ENCODE measurements at places on chromosomes 11 and 22.

GRCh38 chr11:125300791-125301218 is 136.3 kb downstream of the PKNOX2 start:
- DNase-seq, result no peak

- DNase-seq, result no peak
Observed at GRCh38 chr22:37665487-37665886, 7.0 kb downstream of the PDXP start.

- DNase-seq, result peak; percentile 59
Observed at GRCh38 chr11:60477035-60477445, 15.5 kb upstream of the MS4A12 start.

DNA sequence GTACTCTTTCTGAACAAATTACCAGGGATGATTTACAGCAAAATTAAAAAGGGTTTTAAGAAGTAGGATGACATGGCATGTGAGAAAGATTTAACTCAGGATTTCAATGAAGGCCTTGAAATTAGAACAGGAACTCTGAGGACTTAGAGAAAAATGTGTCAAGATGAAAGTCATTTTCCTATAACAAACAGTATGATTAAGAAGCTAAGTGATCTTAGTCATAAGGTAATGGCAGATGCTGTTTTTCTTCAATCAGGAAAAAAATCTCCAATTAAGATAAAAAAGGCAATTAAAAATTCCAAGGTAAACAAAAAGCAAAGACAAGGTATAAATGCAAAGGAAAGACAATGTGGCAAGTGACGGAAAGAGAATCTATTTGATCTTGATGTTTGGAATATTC is 73.5 kb downstream of the GAB2 start:
- DNase-seq, result no peak

DNA sequence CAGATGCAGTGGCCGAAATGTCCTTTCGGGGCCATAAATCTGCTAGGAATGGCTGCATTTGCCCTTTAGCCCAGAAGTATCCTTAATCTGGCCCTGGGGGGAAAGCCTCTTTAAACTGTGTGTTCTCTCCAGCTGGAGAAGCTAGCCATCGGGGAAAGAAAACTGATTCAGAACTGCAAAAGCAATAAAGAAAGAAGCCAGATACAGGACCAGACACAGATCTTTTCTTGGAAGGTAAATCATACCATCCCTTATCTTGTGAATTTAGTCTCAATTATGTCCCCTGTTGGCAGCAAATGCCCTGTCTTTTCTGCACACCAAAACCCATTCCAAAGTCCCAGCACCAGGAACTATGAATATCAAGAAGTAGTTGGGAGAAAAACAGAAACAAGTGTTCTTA is 25.6 kb downstream of the PC start:
- DNase-seq, result no peak

GRCh38 chr11:68329978-68330699 is 17.7 kb downstream of the LRP5 start:
- DNase-seq, result no peak

- peak; percentile 81 for DNase-seq
Observed at GRCh38 chr11:62324731-62325556, 12.3 kb upstream of the ASRGL1 start.

DNA sequence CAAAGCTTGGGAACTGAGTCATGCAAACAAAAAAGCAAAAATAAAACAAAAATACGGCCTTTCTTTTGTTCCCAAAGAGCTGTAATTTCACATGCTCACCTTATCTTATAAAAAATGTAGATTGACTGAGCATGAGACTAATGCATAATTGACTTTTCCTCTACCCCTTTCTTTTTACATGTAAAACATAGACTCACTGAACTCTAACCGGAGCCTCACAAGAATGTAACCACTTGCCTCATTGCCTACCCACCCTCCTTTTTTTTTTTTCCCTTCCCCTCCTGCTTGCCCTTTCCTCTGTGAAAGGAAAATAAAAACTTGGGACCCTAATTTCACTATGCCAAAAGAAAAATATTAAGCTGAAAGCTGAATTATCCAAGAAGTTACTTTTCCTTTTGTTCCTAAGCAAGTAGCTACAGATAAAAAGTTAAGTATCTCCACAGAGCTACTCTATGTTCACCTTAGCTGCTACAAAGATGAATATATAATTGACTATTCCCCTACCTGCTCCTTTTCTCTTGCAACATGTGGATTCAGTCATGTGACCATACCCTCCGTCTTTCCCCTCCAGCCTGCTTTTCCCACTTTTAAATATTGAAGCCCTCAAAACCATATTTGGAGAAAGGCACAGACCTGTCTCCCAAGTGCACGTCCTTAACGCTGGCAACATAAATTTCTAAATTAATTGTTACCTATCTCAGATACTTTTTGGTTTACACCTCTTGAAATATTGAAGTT is 39.6 kb upstream of the WEE1 start:
- no peak for DNase-seq

- DNase-seq, result no peak
Observed at GRCh38 chr11:119173453-119173852, 4.9 kb downstream of the NLRX1 start.

- no peak for DNase-seq
Observed at GRCh38 chr11:83349296-83349695, 63.1 kb upstream of the CCDC90B start.

DNA sequence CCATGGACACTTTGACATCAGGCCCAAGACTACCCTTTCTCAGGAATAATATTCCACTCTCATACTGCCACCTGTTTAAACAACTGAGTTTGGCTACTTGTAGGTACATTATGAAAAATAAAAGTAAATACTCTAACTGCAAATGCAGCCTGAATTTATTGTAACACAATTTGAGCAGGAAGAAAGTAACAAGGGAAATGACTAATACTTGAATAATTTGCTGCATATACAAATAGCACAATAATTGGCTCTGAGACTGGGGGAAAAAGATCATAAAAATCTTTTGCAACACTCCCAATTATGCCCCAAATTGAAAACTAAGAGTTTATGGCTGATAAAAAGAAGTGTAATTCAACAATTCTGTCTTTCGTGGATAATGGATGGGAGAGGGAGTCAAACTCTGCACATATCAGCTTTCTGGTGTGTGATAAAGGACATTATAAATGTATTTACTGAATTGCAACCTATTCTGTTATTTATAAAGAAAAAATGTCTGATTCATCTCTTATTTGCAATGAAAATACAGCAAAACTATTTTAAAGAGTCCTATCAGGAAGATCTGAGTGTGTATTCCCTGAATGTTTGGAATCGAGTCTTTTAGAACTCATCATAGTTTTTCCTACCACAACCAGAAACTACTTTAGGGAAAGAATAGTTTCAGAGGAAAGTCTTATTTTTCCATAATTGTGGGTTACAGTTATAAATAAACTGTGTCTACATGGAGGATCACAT is 359.0 kb downstream of the JRKL start:
- DNase-seq, result no peak

GRCh38 chr11:15276621-15277020 is 161.9 kb downstream of the INSC start:
- DNase-seq, result no peak

- peak; percentile 28 for DNase-seq
Observed at GRCh38 chr22:23216461-23217170, 36.3 kb downstream of the BCR start.

DNA sequence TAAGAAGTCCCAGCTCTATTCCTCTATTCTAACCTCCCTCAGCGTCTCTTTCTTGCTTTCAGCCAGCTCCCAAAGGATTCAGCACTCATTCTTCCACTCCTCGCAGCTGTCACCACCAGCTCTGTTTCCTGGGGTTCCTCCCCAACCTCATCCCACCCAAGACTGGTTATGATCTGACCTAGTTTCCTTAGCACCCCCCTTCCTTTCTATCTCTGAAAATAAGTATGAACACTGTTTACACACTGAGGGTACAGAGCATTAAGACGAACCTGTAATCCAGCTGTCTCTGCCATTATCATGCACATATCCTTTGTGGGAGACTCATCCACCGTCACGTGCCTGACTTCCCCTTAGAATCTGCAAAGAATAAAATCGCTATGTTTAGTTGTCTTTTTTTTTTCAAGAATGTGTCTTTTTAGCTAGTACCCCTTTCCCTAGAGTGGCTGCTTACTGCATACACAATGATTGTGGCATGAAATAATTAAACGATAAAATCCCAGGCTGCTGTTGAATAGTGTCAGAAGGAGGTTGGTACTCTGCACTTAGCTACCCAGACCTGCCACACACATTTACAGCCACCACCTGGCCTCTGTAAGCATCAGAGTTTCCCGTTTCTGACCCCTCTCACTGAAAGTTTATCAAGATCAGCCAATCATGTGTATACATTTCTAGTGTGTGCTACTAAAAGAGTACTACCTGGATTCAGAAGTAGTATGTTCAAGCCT is 26.9 kb upstream of the CSTF3 start:
- peak; percentile 38 for DNase-seq

- no peak for DNase-seq
Observed at GRCh38 chr11:14022821-14023220, 60.3 kb downstream of the SPON1 start.

- DNase-seq, result no peak
Observed at GRCh38 chr11:84855508-84856245, 771.5 kb downstream of the DLG2 start.

DNA sequence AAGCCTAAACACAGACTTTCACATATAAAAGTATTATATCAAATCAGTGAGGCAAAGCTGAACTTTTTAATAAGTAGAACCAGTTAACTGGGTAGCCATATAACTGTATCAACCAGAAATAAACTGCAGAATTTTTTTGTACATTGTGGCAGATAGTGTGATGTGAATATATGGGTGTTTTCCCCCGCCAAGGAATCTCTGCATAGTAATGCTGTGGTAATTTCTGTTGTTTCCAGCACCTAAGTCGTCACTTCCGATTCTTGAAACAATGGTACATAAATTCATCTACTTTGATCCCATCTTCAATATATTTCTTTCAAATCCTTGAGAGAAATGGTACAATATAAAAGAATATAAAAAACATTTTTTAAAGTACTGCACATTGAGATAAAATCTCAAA is 39.6 kb downstream of the NARS2 start:
- no peak for DNase-seq

- DNase-seq, result no peak
Observed at GRCh38 chr11:59183771-59184170, 11.8 kb downstream of the DTX4 start.

- peak; percentile 75 for DNase-seq
Observed at GRCh38 chr11:134266841-134267251, 9.3 kb upstream of the GLB1L3 start.

- DNase-seq, result no peak
Observed at GRCh38 chr11:63838150-63838677, 696 bp upstream of the MARK2 start.

- no peak for DNase-seq
Observed at GRCh38 chr11:23236826-23237555, 376.7 kb upstream of the CCDC179 start.

DNA sequence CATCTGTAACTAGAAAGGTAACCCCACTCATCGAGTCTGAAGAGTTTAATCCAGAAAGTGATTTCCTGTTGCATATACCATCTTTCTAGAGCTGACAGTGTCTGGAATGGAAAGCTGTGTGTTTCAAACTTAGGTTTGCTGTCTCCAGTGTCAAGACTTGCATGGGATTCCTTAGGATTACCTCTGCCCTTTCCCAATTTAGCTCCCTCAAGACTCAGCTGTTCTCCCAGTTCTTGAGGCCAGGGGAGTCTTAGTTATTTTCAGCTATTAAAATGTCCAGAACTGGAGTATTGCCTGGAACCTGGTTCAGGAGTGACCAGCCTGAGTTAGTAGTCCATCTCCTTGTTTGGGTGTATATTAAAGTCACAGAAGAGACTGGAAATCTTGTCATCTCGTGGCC is 25.0 kb upstream of the LDHA start:
- no peak for DNase-seq

DNA sequence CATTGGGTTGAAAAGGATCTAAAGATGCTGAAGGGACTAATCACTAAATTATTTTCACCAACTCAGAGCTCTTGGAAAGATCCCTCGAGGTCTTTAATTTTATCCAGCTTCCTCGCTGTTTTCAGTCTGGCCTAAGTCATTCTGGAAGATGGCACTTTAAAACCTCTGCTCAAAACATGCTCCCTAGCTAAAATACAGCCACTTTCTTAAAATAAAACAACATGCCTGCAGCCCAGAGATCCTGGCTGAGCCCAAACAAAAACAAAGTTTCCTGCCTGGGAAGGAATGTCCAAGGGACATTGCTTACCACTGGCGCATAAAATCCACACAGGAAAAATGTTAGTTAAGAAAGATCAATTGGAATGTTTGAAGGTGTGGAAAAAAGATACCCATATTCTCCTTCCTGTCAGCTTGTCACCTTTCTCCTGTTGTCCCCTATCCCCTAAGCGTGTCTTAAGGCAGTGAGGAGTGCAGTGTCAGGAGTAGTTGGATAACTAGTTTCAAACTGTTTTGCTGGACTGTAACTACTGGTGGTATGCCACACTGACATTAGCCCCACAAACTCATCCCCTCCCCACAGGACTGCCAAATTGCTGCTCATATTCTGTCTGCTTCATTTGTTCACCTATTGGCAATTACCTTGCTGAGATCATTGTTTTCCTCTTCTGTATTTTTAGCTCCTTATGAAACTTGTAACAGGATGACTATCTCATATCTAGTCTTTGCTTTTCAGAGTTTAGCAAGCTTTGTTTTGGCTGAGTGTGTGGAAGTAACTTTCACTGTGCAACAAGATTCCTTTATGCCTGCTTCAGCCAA is 108.3 kb upstream of the SESN3 start:
- no peak for DNase-seq

GRCh38 chr11:8366316-8366715 is 102.6 kb upstream of the LMO1 start:
- DNase-seq, result no peak

- DNase-seq, result no peak
Observed at GRCh38 chr22:36963302-36963701, 49.9 kb downstream of the CSF2RB start.

DNA sequence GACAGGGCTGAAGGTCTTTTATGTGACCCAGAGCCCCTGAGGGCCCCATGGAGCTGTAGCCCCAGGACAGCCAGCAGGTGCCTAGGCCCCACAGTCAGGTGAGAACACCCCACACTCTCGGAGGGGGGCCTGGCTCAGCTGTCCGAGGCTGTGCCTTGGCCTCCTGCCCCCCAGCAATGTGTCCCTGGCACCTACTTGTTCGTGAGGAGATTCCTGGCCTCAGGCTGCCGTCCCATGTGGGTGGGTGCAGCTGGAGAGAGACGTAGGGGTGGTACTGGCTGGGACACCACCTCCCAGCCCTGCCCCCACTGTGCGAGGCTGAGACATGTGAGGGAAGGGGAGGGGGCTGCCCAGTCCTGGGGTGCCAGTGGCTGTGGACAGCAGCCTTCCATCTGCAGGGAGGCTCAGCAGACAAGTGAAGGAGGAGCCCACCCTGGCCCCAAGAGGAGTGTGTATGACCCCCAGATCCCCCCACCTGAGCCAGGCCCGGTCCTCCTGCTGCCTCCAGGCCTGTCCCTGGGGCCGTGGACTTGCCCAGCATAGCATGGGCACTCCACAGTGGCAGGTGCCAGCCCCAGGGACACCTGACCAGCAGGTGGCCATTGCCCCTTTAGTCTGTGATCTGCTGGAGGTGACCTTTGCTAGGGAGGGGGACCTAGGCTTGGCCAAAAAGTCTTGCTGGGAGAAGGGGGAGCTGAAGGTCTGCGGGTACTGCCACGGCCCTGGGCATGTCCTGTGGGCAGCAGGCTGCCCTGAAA is 17.0 kb downstream of the IL17REL start:
- no peak for DNase-seq

GRCh38 chr11:120807414-120808150 is 216.3 kb upstream of the TBCEL start:
- DNase-seq, result no peak
